ENCODE measurements at places on chromosomes 5 and 9.

- peak; percentile 23 for DNase-seq
Measured at GRCh38 chr5:142845402-142845921, 75.3 kb downstream of the ARHGAP26 start.

GRCh38 chr9:546235-546634 is 295.3 kb upstream of the DMRT1 start:
- no peak for DNase-seq

DNA sequence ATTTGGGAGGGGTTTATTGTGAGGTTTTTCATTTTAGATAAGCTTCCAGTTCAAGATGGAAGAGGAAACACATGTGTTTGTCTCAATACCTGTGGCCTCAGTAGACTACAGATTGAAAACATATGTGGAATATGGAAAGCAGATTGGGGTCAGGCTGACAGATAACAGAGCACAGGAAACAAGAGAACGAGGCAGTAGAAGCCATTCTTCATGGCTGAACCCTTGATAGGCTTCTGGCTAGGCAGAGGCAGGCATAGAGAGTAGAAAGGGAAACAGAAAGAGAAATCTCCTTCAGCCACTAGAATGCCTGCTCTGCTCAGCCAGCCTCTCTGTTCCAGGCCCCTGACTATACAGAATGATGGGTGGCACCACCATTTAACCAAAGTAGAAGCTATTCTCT is 152.5 kb downstream of the MUSK start:
- no peak for DNase-seq

DNA sequence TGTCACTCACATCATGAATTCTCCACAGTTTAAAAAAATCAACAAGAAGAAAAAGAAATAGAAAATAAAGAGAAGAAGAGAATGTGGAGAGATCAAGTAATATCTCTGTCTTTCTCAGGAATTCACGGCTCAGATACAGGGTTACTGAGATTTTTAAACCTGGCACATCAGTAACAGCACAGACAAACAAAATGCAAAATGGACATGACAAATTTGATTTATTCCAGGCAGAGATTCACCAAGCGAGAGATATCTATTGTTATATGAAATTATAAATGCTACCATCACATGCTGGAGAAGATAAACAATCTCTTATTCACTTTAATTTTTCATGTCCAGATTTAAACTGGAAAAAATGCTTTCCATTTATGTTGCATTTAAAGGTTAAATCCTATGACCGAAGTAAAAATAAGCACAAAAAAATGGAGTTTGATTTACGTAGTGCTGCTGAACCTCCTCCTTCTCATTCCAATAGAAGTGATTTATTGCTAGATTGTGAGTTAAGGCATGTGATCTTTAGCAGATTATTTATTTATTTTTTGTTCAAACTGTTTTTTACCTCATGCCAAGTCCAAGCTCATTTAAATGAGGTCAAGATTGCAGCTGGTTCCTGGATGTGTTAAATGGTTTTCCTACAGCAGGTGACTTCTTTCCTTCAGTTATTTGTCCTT is 926.4 kb downstream of the MAT2B start:
- DNase-seq = no peak

GRCh38 chr9:126327006-126327713 is 531 bp downstream of the MVB12B start:
- peak; percentile 34 for DNase-seq

All from activated CD8-positive, alpha-beta T cell treated with anti-CD3 and anti-CD28 coated beads for 36 hours (primary cell).